ENCODE measurements at places on chromosomes 5 and 9.
A peak's percentile ranks its signal among the peaks of the same experiment; 100 is the strongest.

DNA sequence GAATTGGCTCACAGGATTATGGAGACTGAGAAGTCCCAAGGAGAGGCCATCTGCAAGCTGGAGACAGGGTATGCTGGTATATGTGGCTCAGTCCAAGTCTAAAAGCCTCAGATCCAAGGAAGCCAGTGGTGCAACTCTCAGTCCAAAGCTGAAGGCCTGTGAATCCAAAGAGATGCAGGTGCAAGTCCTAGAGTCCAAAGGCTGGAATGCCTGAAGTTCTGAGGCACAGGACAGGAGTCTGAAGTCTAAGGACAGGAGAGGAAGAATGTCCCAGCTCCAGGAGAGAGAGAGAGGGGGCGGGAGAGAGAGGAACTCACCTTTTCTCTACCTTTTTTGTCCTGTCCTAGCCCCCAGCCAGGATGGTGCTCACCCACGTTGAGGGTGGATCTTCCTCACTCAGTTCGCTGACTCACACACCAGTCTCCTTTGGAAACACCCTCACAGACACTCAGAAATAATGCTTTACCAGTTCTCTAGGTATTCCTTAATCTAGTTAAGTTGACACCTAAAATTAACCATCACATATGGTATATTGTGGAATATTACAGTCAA, 49.6 kb downstream of the KCNN2 start:
- no peaks in the 10 kb centered on the region for H3K27me3 ChIP-seq
- no peak overlapping the region for H3K4me3 ChIP-seq
- H3K4me1 ChIP-seq, result no peaks in the 10 kb centered on the region
- H3K36me3 ChIP-seq, result no peaks in the 10 kb centered on the region
- DNase-seq, result no peak
- no peak overlapping the region for H3K27ac ChIP-seq

DNA sequence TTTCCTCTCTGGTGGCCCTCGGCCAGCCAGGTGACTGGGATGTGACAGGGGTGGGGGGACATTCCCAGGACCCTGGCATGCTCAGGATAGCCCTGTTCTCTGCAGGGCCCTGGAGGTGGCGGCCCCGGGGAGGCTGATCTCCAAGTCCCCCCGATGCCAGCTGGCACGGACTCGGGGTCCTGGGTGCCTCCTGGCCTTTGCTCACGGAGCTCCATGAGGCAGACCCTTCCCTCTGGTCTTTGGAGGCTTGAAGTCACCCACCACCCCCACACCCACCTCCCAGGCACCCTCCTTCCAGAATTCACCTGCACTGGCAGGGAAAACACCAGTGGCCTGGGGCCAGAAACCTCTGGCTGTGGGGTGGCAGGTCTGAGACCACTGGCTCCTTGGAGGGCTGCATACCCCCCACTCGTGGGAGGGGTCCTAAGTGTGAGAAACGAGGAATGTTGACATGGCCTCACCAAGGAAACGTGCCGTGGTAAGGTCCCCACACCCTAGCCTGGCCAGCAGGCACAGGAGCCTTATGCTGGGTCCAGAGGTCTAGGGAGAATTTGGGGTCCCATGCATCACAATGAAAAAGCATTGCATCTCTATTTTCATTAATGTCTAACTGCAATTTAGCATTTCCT, 130.8 kb upstream of the FAM120A start:
- no peak for DNase-seq
- H3K36me3 ChIP-seq, result no peaks in the 10 kb centered on the region
- peaks cover 41% of the 10 kb centered on the region for H3K27me3 ChIP-seq
- no peak overlapping the region for H3K4me3 ChIP-seq
- H3K27ac ChIP-seq, result no peak overlapping the region

DNA sequence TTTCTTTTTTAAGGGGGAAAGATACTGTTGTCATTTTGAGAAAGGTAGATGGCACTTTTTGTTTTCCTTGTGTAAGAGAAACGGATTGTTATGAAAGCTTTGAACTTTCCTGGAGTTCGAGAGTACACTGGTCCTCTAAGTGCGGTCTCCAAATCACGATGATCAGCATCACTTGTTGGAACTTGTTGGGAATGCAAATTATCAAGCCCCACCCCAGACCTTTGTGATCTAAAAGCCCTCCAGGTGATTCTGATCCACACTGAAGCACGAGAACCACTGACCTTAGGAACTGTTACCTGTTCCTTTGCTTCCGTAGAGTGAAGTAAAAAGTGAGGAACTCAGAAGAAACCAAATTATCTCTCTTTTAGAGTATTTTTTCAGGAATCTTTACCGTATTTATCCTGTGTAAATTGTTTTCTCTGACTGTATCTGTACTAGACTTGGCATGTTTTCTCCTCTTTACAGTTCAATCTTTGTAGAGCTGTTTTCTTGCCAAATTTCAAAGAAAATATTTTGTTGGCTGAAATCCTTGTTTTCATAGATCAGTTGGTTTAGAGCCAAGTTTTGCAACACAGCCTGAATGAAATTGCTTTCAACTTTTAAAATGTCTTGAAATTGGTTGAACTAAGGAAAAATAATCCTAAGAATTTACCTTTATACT, 4.0 kb downstream of the MAT2B start:
- H3K36me3 ChIP-seq, result peaks cover 33% of the 10 kb centered on the region
- no peaks in the 10 kb centered on the region for H3K27me3 ChIP-seq
- peak; percentile 13 for DNase-seq
- H3K4me1 ChIP-seq, result peaks cover 28% of the 10 kb centered on the region

- no peaks in the 10 kb centered on the region for H3K27me3 ChIP-seq
- no peak overlapping the region for H3K27ac ChIP-seq
- H3K36me3 ChIP-seq, result no peaks in the 10 kb centered on the region
- DNase-seq, result no peak
- no peak overlapping the region for H3K4me3 ChIP-seq
- H3K4me1 ChIP-seq, result peaks cover 12% of the 10 kb centered on the region
Measured at GRCh38 chr5:94788527-94788926, 170.1 kb downstream of the SLF1 start.

DNA sequence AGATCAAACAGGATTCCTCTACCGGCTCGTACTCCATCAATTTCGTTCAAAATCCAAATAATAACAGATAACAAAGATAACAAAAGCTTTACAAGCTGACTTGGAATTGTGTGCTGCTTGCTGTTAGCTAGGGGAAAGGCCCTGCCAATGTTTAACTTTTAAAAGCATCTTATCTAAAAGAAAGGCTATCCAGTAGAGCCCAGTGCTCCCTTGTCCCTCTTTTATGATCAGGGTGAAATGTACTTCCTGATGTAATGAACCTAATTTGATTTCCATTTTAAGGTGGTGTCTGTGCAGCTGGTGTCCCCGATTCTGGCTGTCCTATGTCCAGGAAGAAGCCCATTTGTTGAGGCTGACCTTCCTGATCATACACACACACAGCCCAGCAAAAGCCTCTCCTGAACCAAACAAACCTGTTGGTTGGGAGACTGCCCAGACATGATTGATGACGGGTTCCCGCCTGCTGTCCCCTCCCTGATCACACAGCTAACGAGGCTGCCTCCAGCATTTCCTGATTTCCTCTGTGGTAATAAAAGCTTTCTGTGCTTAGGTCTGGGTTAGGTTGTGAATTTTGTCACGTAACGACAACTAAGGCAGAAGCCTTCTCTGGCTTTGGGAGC, 54.1 kb downstream of the PWWP2A start:
- peaks cover 6% of the 10 kb centered on the region for H3K36me3 ChIP-seq
- H3K27me3 ChIP-seq, result no peaks in the 10 kb centered on the region
- DNase-seq, result no peak
- no peaks in the 10 kb centered on the region for H3K4me1 ChIP-seq
- no peak overlapping the region for H3K4me3 ChIP-seq

GRCh38 chr5:172008111-172008455, 1.6 kb upstream of the FBXW11 start:
- no peak overlapping the region for H3K27ac ChIP-seq
- no peak for DNase-seq
- H3K4me3 ChIP-seq, result no peak overlapping the region
- H3K27me3 ChIP-seq, result no peaks in the 10 kb centered on the region
- no peaks in the 10 kb centered on the region for H3K36me3 ChIP-seq
- H3K4me1 ChIP-seq, result peaks cover 29% of the 10 kb centered on the region

GRCh38 chr5:73818357-73818756, 192.4 kb downstream of the ARHGEF28 start:
- no peak overlapping the region for H3K27ac ChIP-seq
- no peak for DNase-seq
- H3K36me3 ChIP-seq, result no peaks in the 10 kb centered on the region
- no peaks in the 10 kb centered on the region for H3K27me3 ChIP-seq

DNA sequence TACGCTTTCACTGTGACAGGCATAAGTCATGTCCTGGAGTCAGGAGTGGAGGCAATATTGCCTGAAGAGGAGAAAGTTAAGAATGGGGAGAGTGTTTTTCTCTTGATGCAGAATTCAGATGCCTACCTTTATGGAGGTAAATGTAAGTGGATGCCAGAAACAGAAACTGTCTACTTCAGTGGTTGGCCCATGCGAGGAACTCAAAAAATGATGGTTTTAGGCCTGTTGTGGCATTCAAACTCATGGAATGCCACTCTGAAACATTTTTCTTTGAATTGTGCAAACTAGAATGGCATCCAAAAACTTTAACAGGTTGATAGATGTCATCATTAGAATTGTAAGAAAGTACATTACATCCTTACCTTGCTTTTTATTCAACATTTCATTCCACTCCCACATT, 47.7 kb upstream of the NTRK2 start:
- no peak for DNase-seq
- no peaks in the 10 kb centered on the region for H3K27me3 ChIP-seq
- H3K27ac ChIP-seq, result no peak overlapping the region
- no peaks in the 10 kb centered on the region for H3K36me3 ChIP-seq

GRCh38 chr5:83964271-83964670, 243.6 kb upstream of the HAPLN1 start:
- H3K4me1 ChIP-seq, result no peaks in the 10 kb centered on the region
- no peaks in the 10 kb centered on the region for H3K27me3 ChIP-seq
- H3K4me3 ChIP-seq, result no peak overlapping the region
- H3K36me3 ChIP-seq, result no peaks in the 10 kb centered on the region
- no peak for DNase-seq

DNA sequence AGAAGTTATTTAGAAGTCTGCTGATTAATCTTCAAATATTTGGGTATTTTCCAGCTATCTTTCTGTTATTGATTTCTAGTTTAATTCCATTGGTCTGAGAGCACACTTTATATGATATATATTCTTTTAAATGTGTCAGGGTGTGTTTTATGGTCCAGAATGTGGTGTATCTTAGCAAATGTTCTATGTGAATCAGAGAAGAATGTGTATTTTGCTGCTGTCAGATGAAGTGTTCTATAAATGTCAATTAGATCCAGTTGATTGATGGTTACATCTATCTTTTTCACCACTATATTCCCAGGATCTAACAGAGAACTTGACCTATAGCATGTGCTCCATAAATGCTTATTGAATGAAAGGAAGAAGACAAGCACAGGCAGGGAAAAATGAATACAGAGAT, 17.5 kb upstream of the ERAP1 start:
- no peak overlapping the region for H3K4me3 ChIP-seq
- no peak for DNase-seq
- H3K27ac ChIP-seq, result no peak overlapping the region
- no peaks in the 10 kb centered on the region for H3K4me1 ChIP-seq
- peaks cover 6% of the 10 kb centered on the region for H3K27me3 ChIP-seq
- no peaks in the 10 kb centered on the region for H3K36me3 ChIP-seq

- H3K4me3 ChIP-seq, result no peak overlapping the region
- DNase-seq, result no peak
- no peaks in the 10 kb centered on the region for H3K27me3 ChIP-seq
- peaks cover 64% of the 10 kb centered on the region for H3K4me1 ChIP-seq
- H3K27ac ChIP-seq, result peak overlapping the region; percentile 57
- no peaks in the 10 kb centered on the region for H3K36me3 ChIP-seq
Measured at GRCh38 chr9:133968966-133969617, 23.0 kb downstream of the VAV2 start.

DNA sequence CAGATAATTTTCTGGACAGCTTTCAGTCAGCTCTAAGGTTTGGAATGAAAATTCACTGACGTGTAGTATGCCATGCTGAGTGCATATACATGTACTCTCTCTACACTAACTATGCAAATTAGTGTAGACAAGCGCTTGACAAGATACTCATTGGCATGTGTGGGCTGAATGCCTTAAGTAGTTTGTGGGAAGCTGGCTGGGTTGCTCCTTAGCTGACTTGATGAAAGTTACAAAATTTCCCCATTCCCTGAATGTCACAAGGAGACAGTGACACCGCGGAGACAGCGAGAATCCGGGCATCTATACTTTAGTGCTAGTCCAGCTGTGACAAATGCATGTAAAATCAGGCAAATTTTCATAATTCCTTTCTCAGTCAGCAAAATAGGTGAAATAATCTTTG, 51.6 kb upstream of the C5orf46 start:
- no peak overlapping the region for H3K4me3 ChIP-seq
- no peak overlapping the region for H3K27ac ChIP-seq
- DNase-seq, result no peak
- no peaks in the 10 kb centered on the region for H3K27me3 ChIP-seq

DNA sequence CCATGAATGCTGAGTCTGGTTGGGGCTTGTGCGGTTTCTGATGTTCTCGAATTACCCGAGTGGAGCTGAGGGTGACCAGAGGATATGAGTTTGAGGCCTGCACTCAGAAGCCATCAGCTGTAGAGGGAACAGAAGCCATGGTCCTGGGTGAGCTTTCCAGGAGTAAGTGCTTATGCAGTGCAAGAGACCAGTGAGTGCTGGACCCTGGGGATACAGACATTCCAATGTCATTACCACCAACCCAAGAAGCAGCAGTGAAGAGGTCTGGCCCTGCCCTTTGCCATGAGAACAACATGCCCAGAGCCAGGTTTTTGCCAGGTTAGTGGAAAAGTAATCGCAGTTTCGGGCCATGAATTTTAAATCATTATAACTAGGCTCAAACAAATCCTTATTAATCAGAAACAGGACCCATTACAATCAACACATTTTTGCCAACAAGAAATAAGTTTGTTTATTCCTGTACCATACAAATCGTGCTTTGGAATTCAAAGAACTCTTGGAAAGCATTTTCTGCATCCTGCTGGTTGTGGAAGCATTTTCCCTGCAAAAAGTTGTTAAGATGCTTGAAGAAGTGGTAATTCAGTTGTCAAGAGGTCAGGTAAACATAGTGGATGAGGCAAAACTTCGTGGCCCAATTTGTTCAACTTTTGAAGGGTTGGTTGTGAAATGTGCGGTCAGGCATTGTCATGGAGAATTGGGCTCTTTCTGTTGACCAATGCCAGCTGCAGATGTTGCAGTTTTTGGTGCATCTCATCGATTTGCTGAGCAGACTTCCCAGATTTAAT, 154.6 kb downstream of the SYK start:
- no peak overlapping the region for H3K27ac ChIP-seq
- H3K36me3 ChIP-seq, result no peaks in the 10 kb centered on the region
- no peak overlapping the region for H3K4me3 ChIP-seq
- H3K4me1 ChIP-seq, result no peaks in the 10 kb centered on the region
- no peaks in the 10 kb centered on the region for H3K27me3 ChIP-seq
